ENCODE measurements at places on chromosomes 2 and 18.

- no peaks in the 10 kb centered on the region for H3K36me3 ChIP-seq
- no peak for DNase-seq
- no peaks in the 10 kb centered on the region for H3K27me3 ChIP-seq
- no peak overlapping the region for H3K4me3 ChIP-seq
These were observed 460.5 kb downstream of the TGIF1 start for GRCh38 chr18:3910512-3910911.

- H3K27me3 ChIP-seq: no peaks in the 10 kb centered on the region
- DNase-seq: no peak
- no peak overlapping the region for H3K4me3 ChIP-seq
- H3K27ac ChIP-seq: no peak overlapping the region
- no peaks in the 10 kb centered on the region for H3K36me3 ChIP-seq
These were observed 7.7 kb upstream of the SP140L start for GRCh38 chr2:230319211-230319862.

- H3K27ac ChIP-seq: no peak overlapping the region
- H3K4me3 ChIP-seq: no peak overlapping the region
- DNase-seq: no peak
- peaks cover 10% of the 10 kb centered on the region for H3K4me1 ChIP-seq
- peaks cover 47% of the 10 kb centered on the region for H3K36me3 ChIP-seq
- H3K27me3 ChIP-seq: no peaks in the 10 kb centered on the region
These were observed 18.1 kb downstream of the CCNT2 start for GRCh38 chr2:134936691-134937090.

DNA sequence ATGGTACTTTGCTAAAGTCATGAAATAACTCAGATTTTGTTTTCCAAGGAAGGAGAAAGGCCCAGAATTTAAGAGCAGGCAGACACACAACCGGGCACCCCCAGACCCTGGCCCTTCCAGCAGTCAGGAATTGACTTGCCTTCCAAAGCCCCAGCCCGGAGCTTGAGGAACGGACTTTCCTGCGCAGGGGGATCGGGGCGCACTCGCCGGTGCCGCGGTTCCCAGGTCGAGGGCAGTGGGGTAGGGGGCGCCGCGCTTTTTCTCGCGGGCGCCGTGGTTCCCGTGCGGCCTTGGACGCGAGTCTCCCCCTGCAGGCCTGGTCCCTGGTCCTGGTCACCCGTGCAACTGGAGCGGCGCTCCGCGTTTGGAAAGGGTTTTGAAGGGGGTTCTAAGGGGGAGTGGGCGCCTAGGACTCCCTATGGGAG is 1.2 kb downstream of the ZNF236 start:
- peak overlapping the region; percentile 58 for H3K4me3 ChIP-seq
- no peaks in the 10 kb centered on the region for H3K27me3 ChIP-seq

- no peaks in the 10 kb centered on the region for H3K27me3 ChIP-seq
- H3K36me3 ChIP-seq: no peaks in the 10 kb centered on the region
- no peak overlapping the region for H3K4me3 ChIP-seq
These were observed 441.7 kb upstream of the SMIM21 start for GRCh38 chr18:75869162-75869561.

DNA sequence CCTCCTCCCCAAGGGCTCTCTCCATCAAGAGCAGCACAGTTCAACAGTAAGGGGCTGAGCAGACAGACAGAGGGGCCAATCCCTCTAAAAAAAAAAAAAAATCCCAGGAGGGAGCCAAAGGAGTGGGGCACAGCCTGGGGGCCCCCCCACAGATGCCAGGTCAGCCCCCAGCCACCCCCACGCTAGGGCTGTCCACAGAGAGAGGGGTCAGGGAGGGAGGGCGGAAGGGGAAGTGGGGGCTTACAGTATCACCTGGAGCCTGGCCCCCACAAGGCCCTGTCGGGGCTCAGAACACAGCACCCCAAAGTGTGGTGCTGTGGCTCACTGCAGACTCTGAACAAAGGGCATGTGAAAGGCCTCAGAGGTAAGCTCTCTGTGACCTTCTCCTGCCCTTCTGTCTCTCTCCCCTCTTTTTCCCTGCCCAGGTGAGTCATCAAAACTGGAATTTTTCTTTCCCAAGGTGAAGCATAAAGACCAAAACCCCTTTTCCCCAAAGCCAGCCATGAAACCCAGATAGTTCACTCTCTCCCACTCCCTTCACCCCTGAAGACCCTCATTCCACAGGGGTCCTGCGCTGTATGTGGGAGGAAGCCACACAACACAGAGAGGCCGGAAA is 13.9 kb downstream of the BIN1 start:
- no peaks in the 10 kb centered on the region for H3K27me3 ChIP-seq
- no peak overlapping the region for H3K27ac ChIP-seq
- H3K4me1 ChIP-seq: peaks cover 9% of the 10 kb centered on the region

DNA sequence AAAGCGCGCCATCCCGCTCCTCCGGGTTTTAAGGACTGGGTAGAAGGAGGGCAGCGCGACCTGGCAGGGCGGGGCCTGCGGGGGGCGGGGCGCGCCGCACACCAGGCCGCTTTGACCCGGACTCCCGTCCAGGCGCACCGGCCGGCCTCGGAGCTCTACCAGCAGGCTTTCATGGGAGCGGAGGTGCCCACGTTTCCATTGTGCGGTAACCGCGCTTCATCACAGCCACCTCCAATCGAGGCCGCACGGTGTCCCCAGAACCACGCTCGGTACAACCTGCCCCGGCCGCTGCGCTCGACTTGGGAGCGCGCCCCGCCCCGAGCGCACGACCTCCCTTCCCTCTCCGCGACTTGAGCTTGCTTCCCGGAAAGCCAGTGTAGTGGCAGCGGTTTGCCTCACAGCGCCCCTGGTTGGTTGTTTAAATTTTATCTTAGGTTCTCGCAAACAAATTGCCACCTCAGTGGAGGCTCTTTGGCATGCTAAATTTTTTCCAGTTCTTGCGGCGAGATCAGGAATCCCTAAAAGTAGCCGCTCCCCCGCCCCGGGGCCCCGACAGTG is 280 bp upstream of the CYP1B1 start:
- peak overlapping the region; percentile 53 for H3K4me3 ChIP-seq
- DNase-seq: peak; percentile 85
- peaks cover 64% of the 10 kb centered on the region for H3K4me1 ChIP-seq
- no peaks in the 10 kb centered on the region for H3K36me3 ChIP-seq

- peaks cover 34% of the 10 kb centered on the region for H3K36me3 ChIP-seq
- H3K4me1 ChIP-seq: no peaks in the 10 kb centered on the region
- DNase-seq: no peak
- H3K4me3 ChIP-seq: no peak overlapping the region
- no peak overlapping the region for H3K27ac ChIP-seq
- H3K27me3 ChIP-seq: no peaks in the 10 kb centered on the region
These were observed 12.4 kb downstream of the DYM start for GRCh38 chr18:49447810-49448745.

DNA sequence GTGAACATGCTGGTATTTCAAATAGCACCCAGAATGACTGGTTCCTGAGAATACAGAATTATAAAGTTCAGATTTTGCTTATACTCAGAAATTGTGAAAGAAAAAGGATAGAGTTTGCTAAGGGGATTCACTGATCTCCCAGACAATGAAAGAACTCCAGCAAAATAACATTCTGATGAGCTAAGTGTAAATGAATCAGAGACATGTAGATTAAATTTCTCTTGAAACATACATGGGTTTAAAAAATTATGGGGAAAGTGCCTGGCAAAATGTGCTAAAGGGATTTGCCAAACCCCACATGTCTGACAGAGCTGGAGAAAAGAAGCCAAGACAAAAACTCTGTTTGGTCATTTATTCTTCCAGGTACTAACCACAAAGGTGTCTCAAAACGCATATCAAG is 116.3 kb downstream of the FTCDNL1 start:
- no peak for DNase-seq
- H3K4me1 ChIP-seq: peaks cover 6% of the 10 kb centered on the region
- no peak overlapping the region for H3K4me3 ChIP-seq
- no peaks in the 10 kb centered on the region for H3K36me3 ChIP-seq
- H3K27ac ChIP-seq: no peak overlapping the region
- peaks cover 7% of the 10 kb centered on the region for H3K27me3 ChIP-seq

GRCh38 chr2:115694651-115695050 is 1252.2 kb downstream of the DPP10 start:
- H3K27me3 ChIP-seq: no peaks in the 10 kb centered on the region
- H3K4me3 ChIP-seq: no peak overlapping the region
- H3K27ac ChIP-seq: no peak overlapping the region
- no peaks in the 10 kb centered on the region for H3K36me3 ChIP-seq
- DNase-seq: no peak

DNA sequence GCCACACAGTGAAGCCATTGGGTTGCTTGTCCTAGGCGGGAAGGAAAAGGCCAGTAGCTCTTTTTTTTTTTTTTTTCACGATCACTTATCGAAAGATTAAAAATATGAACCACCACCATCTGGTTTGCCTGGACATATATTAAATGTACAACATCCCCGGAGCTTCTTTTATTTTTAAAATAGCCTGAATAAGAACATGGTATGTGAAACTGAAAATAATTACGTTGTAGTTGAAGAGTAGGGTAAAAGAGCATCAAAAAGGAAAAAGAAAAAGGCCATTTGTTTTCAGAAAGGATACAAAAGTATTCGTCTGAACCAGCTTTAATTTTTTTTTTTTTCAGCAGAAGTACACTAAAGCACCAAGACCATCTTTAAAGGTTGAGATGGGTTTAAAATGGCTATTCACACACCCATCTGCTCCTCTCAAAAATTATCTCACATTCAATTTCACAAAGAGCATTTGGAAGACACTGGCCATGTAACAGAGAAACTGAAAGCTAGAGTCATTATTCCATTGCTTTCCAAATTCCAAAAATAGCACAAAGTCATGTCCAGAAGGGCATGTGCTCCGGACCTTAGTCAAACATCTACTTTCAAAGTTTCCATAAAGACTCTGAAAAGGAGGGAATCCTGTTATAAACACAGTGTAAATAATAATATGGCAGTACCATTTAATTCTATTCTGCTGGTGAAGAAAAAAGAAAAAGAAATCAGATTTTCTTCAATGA is 82.9 kb downstream of the SCN3A start:
- no peak overlapping the region for H3K27ac ChIP-seq
- no peaks in the 10 kb centered on the region for H3K36me3 ChIP-seq
- no peak overlapping the region for H3K4me3 ChIP-seq

- H3K36me3 ChIP-seq: no peaks in the 10 kb centered on the region
- H3K4me3 ChIP-seq: no peak overlapping the region
- DNase-seq: no peak
- peak overlapping the region; percentile 24 for H3K27ac ChIP-seq
- H3K4me1 ChIP-seq: peaks cover 34% of the 10 kb centered on the region
These were observed 69.5 kb downstream of the IL1R2 start for GRCh38 chr2:102061286-102061699.

DNA sequence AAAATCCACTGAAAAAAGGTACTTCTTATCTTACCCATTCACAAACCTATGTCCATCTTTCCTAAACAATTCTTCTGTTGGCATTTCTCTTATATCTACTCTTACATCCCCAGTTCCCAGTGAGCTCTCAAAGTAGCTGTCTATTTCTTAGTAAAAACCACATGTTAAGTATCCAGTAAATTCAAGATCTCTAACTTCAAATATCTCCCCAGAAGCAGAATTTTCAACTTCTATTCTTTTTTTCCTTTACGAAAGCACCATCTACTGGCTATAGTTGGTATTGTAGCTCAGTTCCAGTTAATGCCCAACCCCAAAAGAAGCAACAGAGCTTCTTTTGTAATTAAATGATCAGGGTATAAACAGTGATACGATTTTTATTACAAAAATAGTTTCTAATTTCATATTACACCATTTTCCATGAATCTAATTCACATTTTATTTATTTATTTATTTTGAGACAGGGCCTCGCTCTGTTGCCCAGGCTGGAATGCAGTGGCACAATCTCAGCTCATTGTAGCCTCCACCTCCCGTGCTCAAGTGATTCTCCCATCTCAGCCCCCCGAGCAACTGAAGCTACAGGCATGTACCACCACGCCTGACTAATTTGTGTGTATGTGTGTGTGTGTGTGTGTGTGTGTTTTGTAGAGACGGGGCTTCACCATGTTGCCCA is 28.5 kb downstream of the HRH4 start:
- H3K27me3 ChIP-seq: no peaks in the 10 kb centered on the region
- no peaks in the 10 kb centered on the region for H3K36me3 ChIP-seq
- H3K4me3 ChIP-seq: no peak overlapping the region
- DNase-seq: no peak

All from left lung (tissue), 14 donors.